H7 (cell line): ENCODE measurements at places on chromosomes 12 and 14.

GRCh38 chr12:33047666-33048065 is 151.1 kb upstream of the PKP2 start:
- no peak for DNase-seq

DNA sequence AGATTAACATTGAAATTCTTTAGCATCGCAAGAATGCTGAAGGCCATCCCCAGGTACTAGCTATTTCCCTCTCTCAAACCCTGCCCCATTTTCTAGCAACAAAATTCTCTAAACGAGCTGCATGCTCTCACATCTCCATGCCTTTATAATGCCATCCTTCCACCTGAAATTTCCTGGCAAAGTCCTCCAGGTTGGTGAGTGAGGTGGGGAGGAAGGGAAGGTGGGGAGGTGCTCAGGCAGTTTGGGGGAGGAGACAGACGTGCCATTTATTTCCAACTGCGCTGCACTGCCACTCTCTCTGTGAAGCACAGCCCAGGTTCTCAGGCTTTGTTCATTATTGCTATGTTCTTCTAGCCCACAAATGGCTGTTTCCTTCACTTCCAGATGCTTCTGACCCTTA is 208.4 kb downstream of the PAWR start:
- DNase-seq, result peak; percentile 15

GRCh38 chr14:51873221-51873893 is 12.9 kb downstream of the GNG2 start:
- no peak for DNase-seq

- no peak for DNase-seq
Measured at GRCh38 chr14:26621364-26621763, 23.5 kb upstream of the NOVA1 start.

DNA sequence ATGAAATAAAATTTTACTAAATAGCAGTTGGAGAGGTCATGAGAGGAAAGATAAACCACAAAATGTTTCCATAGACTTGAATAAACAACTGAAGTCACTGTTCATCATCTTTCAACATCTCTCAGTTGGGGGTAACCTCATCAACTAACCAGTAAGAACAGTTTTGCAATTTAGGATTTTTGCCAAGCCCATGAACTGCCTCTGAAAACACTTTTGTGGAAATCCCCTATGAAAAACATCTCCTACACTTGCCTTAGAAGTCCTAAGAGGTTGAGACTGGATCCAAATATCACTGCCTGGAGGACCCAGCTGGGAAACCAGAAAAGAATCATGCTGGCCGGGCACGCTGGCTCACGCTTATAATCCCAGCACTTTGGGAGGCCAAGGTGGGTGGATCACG is 273.1 kb downstream of the C12orf50 start:
- DNase-seq, result no peak

GRCh38 chr12:13220838-13221237 is 24.3 kb downstream of the EMP1 start:
- no peak for DNase-seq

DNA sequence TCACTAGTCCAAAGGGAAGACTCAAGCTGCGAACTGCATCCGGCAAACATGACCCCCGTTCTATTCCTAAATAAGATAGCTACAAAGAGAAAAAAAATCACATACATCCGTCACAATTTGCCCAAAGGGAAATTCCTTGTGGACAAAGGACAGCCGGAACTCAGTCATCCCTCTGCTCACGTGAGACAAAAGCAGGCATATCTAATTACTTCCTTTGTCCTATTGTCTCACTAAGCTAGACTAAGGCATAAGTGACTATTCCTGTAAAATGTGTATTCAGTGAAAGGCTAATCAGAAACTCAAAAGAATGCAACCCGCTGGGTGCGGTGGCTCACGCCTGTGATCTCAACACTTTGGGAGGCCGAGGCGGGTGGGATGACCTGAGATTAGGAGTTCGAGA is 27.2 kb upstream of the NINJ2 start:
- no peak for DNase-seq

DNA sequence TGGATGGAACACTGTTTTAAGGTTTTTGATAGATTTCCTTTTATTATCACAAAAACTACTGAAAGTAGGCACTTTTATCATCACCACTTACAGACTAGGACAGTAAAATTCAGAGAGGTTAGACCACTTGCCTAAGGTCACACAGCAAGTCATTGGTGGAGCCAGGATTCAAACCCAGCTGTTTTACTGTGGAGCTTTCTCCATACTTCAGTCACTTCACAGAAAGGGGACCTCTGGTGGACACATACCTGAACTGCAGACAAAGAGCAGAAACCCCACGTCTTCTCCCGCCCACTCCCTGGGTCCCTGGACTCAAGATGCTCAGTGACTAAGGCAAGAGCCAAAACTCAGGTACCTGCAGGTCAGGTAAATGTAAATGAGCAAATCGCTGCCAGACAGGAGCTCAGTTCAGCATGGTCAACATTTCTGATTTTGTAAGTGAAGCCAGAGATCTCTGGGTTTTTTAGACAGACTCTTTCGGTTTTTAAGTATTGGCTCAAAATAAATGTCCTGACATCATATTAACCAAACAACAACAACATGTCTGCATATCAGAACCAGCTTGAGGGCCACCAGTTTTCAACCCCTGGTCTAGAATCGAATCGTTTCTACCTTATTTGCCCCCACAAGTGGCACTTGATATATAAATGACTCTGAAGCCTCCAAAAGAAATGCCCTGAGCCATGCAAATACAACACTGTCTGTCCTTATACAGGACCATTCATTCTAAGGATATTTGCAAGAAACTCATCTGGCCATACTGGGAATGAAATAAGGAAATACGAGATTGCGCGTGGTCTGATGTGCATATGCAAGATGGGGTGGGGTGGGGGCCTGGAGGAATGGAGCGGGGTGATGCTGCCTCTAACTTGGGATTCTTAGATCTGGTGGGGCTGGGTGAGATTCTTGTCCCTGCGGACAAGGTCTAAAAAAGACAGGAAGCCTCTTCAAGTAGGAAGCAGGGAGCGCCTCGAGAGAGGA is 110.9 kb downstream of the KSR2 start:
- DNase-seq, result peak; percentile 88

DNA sequence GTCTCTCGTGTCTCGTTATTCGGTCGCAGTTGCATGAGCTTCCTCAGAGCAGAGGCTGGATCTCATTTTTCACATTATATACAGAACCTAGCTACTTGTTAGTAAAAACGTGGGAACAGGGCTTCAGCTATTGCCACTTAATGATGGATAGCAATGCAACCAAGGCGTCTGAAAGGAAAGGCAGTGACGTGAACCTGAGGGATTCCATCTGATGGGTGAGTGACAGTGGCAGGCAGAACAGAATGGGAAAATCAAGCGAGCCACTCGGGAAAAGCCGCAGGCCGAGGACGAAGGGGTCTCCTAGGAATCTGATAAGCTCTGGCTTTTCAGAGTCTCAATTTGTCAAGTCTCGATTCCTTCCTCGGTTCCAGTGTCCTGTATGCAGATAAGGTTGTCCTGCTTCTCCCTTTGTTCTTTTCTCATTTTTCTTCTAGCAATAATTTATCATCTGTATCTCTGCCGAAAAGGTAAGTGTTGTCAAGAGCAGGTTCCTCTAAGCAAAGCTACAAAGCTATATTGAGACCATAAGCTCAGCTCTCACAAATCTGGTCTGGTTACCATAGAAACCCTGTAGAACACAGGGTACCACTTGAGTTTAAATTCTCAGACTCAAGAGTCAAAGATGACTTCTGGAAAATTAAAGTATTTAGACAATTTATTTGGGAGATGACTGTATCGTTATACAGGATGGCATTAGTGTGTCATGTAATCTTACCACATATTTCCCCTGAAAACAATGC is 416.6 kb downstream of the GLT1D1 start:
- DNase-seq, result no peak

- DNase-seq, result no peak
Measured at GRCh38 chr14:76584271-76584702, 177.0 kb upstream of the VASH1 start.

GRCh38 chr14:93042968-93043940 is 72.5 kb downstream of the ITPK1 start:
- no peak for DNase-seq

DNA sequence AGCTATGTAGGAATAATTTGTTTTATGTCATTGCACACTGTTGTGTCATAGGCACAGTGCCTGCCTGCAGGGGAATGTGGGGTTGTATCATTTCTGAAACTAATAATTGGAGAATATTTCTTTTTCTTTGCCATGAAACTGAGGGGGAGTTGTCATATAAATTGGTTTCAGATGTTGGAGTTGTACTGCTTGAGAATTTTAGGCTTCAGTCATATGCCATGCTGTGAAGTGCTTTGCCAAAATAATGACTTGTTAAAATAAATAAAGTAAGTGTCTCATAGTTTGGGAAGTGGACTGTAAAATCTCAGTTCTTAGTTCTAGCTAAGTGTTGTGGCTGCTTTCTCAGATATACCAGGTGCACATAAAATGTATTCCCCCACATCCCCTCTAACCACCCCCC is 116.8 kb downstream of the DAAM1 start:
- no peak for DNase-seq

- DNase-seq, result peak; percentile 44
Measured at GRCh38 chr12:32843528-32844095, 53.0 kb downstream of the PKP2 start.

GRCh38 chr12:68975811-68976210 is 42.8 kb upstream of the CPM start:
- no peak for DNase-seq

DNA sequence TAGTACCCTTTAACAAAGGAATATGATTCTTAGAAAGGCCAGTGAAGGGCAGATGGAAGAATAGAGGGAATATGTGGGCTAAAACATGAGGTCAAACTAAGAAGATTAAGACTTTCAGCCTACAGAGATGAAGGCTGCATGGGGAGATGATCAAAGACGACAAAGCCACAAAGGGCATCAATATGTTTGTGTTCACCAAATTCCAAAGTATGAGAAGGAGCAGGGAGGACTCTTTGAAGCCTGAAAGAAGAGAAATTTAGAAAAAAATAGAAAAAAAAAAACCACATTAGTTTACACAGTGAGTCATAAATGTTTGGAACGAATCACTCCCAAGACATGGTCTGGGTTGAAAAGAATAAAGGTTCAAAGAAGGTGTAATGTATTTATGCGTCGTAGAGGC is 131.8 kb downstream of the NEDD1 start:
- DNase-seq, result no peak

GRCh38 chr12:114611145-114612018 is 72.6 kb downstream of the TBX3 start:
- no peak for DNase-seq

GRCh38 chr14:37232907-37233481 is 35.3 kb downstream of the MIPOL1 start:
- DNase-seq, result peak; percentile 28

DNA sequence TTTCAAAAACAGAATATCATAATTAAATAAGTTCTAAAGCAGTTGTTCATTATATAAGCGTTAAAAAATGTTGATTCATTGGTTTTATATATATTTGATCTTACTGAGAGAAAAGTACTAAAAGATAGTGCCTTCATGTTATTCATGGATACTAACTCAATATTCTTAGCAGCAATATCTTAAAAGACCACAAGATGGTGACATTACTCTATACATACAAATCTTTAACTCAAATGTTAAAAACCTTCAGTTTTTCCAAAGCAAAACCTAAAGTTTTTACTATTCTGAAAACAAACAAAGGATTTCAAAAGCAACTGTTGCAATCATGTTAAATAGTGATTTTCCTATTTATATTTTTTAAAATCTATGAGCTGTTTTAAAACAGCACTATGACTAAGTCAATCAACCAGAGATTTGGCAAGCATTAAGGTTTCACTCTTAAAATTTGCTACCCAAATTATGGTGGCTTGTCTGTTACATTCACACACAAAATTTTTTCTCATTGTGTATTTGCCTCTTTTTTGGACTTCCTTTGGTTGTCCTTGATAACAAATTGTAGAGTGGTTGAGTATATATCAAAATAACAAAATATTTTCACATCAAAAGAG is 50.1 kb upstream of the RERGL start:
- peak; percentile 1 for DNase-seq

DNA sequence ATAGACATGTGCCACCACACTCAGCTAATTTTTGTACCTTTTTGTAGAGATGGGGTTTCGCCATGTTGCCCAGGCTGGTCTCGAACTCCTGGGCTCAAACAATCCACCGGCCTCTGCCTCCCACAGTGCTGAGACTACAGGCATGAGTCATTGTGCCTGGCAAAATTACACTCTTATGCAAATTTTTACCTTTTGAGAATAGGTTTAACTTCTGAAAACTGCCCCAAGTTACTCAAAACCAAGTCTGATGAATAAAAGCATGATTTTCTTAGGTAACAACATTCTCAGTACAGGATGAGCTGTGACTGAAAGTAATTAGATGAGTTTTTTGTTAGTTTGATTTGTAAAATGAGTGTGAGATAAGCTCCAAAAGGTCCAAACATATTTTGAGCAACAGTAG is 166.0 kb downstream of the RPS29 start:
- no peak for DNase-seq

- DNase-seq, result no peak
Measured at GRCh38 chr12:4553943-4554342, 8.1 kb upstream of the DYRK4 start.

DNA sequence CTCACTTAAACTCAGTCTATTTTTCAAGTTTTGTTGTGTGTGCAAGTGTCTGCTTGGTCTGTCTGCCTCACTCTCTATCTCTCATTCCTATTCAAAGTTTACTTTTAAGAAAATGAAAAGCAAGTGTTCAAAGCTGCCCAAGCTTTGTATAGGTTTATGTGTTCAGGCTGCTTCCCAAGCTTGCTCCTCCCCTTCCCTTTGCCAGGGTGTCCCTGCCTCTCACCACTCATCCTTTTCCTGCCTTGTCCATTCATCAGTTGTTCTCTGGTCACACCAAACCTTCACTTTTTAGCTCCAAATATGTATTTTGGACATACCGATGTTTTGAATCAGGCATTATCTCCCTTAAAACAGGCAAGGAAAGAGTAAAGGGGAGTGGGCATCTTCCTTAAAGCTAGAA is 41.3 kb downstream of the STK38L start:
- DNase-seq, result no peak

DNA sequence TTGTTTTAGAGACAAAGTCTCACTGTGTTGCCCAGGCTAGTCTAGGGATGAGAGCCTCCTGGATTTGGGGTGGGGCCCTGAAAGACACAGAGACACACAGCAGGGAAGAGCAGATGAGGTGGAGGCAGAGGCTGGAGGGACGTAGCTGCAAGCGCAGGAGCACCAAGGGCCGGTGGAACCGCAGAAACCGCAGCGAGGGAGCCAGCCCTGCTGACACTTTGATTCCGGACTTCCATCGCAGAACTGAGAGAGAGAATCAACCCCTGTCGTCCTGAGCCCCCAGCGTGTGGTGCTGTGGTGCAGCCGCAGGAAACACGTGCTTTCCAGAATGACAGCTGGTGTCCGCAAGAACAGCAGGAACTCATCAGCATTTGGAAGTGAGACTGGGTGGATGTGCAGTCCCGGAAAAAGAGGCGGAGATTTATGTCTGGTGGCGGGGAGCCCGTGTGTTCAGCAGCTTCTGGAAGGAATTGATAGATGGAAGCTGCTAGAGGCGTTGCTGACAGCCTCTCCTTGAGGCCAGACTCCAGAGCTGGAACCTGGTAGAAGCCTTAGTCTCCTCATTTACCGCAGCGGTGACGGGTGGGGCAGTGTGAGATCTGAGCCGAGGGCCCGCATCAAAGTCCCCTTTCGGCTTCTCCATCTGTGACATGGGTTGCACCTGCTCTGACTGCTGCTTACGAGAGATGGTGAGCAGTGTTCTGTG is 21.9 kb upstream of the KLC1 start:
- peak; percentile 84 for DNase-seq

- DNase-seq, result no peak
Measured at GRCh38 chr12:47164724-47165439, 85.1 kb upstream of the AMIGO2 start.
